ENCODE measurements at places on chromosomes 5 and 9.
A peak's percentile ranks its signal among the peaks of the same experiment; 100 is the strongest.

DNA sequence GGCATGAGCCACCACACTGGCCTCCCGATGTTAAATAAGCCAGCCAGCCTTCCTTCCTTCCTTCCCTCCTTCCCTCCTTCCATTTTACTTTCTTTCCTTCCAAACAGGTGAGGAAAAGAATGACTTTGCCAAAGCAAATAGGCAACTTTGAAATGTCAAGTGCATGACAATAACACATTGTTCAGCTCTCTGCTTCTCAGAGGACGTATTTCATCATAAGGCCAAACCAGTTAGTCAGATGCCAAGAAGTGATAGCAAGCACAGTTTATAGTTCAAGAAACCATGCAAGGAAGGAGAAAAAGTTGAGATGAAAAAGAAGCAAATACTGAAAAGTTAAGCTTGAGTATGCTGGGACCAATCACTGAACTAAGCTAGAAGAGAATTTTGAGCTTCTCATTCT, 29.5 kb downstream of the POU4F3 start:
- no peak for DNase-seq

- DNase-seq: no peak
These were observed 38.6 kb downstream of the GALNT12 start for GRCh38 chr9:98846081-98846480.

DNA sequence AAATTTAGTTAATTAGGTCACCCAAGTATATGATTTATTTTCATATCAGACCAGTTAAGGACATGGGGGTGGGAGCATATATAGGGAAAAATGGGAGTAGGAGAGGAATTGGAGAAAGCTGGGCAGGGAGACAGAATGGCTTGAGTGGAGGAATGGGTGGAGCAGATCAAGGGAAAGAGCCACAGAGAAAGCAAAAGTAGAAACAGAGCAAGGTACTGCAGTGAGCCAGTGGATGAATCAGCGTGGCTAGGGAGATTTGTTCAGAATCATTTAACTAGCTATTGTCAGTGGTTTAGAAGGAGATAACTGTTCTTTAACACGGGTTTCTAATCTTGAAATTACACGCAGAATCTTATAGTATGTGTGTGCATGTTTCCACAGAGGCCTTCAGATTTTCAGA, 37.4 kb downstream of the SNX24 start:
- DNase-seq: peak; percentile 44

GRCh38 chr5:123537845-123538244, 25.9 kb downstream of the CSNK1G3 start:
- no peak for DNase-seq

DNA sequence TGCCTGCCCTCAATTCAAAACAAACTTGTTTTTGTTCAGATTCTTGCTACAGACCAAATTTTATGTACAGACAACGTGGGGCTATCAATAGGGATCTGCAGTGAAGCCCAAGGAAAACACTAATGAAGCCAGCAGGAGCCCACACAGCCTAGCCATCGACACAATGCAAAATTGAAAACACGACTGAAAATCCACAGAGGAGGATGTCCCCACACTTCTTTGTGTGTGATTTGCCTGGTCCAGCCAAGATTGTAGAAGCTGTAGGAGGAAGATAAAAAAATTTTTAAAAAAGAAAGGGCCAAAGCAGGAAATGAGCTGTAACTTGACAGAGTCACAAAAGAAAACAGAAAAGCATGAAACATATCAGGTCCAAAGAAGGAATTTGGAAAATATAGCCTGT, 34.8 kb downstream of the HTR4 start:
- DNase-seq: no peak

DNA sequence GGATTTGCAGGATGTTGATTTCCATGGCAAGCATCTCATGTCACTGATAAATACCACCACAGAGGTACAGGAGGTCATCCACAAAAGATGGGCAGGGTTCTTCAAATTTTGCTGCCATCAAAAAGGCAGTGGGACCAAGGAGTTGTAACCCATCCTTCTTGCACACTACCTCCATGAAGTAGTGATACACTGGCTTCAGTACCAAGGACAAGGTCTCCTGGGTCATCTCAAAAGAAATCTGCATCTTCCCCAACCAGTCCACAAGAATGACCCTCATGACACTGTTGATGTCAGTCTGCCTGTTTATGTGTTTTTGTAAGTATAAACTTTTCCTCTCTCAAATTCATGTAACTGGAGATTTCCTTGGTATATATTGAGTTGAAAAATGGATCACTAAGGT, 298.2 kb downstream of the CDH9 start:
- DNase-seq: no peak

DNA sequence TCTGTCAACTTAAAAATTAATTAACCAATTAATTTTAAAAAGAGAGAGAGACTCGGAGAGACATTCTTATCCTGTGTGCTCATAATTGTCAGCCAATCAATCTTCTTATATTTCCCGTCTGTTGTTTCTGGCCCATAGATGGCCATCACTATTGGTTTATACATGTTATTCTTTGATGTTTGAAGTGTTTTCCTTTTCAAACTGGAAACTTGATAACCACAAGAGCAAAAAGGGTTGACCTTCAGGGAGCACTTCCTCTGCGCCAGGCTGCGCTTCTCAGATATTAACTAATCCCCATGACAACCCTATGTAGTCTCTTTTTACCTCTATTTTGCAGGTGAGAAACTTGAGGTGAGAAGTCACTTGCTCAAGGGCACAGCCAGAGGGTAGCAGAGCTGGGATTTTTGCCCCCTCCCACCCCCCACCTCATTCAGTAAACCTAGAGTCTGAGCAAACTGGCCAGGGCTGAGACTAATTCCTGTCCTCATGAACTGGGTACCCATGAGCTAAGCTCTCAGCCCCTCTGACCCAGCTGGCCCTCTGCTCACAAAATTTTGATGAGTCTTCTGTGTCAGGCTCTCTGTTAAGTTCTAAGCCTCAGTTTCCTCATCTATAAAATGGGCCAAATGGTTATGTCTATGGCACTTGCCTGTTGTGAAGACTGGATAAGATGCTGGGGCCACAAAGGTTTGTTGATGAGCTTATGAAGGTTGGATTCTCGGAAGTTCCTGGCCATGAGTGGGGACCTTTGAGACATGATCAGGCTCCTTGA, 86.0 kb upstream of the SH3PXD2B start:
- no peak for DNase-seq

- no peak for DNase-seq
These were observed 15.4 kb downstream of the NIPAL4 start for GRCh38 chr5:157475432-157475831.

DNA sequence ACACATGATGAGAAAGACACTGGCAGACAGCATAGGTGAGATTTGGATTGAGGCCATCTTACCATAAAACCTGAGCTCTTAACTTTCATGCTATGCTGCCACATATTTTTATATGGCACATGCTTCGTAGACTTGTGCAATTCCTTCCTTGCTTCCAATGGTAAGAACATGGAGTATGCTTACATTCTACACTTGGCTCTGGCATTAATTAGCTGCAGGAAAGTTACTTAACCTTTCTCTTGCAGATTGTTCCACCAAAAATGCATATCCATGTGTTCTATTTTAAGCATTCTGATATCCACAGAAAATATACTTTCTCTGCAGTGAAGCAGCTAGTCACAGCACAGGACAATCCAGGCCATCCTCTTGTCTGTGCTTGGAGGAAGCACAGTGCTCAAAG, 119.4 kb downstream of the MPDZ start:
- DNase-seq: no peak

DNA sequence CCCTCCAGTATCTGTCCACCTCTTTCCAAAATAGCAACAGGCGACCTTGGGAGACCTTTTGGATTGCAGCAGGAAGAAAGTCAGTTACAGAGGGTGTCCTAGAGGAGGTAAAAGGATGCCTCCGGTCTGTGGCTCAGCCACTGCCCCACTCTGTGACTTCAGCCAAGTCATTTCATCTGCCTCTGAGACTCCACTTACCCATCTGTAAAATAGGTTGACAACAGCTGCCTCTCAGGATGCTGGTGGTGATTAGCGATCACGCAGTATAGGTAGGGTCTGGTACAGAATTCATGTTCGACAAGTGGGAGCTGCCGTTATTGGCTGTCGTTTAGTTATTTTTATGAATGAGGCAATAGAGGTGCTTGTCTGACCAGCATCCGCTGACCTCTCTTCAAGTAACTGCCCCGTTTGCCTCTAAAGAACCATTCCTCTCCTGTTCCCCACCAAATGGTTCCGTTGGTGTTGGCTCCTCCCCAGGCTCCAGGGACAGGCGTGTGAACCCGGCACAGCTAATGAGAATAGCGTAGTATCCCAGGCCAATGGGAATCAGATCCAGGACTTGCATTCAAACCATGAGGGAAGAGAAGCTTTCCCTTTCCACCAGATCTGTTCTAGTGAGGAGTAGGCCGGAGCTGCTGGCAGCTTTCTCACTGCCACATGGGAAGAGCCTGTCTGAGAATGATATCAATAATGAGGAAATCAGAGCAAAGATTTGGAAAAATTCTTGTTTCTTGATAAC, 64.1 kb downstream of the SMIM23 start:
- DNase-seq: no peak

- no peak for DNase-seq
These were observed 341.8 kb downstream of the PIK3R1 start for GRCh38 chr5:68557162-68557936.

- DNase-seq: no peak
These were observed 2.6 kb downstream of the VLDLR start for GRCh38 chr9:2624051-2624682.

- no peak for DNase-seq
These were observed 50.4 kb upstream of the PTGS1 start for GRCh38 chr9:122320413-122320881.

DNA sequence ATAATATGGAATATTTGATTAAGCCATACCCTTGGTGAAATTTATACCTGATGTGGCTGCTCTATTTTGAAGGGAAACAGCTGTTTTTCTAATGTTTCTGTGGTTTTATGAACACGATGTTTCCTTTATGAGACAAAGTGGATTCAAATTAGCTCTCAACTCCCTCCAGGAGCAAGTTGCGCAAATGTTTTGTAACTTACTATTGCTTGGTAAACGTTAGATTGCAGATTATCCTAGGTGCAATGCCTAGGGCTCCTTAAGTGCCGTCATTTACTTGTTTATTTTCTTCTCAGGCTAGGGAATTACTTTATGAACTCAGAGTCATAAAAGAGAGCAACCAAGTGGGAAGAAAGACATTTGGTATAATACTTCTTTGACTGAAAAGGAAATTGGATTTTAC, 763.1 kb downstream of the TAF11L14 start:
- no peak for DNase-seq

GRCh38 chr5:96187309-96188027, 225.8 kb upstream of the ELL2 start:
- no peak for DNase-seq

DNA sequence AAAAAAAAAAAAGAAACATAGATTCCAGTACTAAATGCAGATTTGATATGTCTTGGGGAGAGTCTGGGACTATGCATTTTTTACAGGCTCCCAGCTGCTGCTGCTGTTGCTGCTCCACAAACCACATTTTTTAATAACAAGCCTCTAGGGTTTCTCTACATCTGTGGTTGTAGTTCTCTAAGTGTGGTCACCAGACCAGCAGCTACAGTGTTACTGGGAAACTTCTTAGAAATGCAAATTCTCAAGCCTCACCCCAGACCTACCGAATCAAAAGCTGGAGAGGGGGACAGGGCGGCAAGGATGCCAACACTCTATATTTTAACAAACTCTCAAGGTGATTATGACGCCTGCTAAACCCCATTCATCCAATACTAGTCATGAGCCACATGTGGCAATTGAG, 293.4 kb upstream of the PTGER4 start:
- peak; percentile 25 for DNase-seq

DNA sequence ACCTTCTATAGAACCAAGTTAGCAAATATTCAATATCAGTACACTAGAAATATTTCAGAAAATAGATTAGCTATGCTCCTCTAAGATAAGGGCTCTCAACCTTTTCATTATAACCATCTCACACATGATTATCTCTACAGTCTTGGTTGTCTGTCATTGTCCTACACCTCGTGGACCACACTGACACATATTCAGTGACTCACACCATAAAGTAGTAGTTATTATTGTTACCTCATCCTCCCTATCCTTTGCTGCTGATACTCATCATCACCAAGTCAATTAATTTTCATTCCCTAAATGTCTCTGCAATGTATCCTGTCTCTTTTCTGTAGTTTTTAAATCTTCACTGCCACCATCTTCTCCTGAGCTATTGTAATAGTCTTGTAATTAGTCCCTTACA, 1309.2 kb upstream of the C9orf72 start:
- no peak for DNase-seq

GRCh38 chr9:7387840-7388239, 411.7 kb downstream of the DMAC1 start:
- no peak for DNase-seq

GRCh38 chr9:130934702-130935647, 4.1 kb downstream of the FIBCD1 start:
- no peak for DNase-seq
